Right ventricle myocardium superior (tissue), 1 donor: ENCODE measurements at places on chromosomes 1 and 21.
A peak's percentile ranks its signal among the peaks of the same experiment; 100 is the strongest.

- no peak for DNase-seq
These were observed 200.7 kb downstream of the FGGY start for GRCh38 chr1:59497616-59498015.

GRCh38 chr21:46317710-46318463 is 5.8 kb downstream of the C21orf58 start:
- DNase-seq = peak; percentile 75

- no peak for DNase-seq
These were observed 145.0 kb downstream of the PBX1 start for GRCh38 chr1:164703960-164704411.

DNA sequence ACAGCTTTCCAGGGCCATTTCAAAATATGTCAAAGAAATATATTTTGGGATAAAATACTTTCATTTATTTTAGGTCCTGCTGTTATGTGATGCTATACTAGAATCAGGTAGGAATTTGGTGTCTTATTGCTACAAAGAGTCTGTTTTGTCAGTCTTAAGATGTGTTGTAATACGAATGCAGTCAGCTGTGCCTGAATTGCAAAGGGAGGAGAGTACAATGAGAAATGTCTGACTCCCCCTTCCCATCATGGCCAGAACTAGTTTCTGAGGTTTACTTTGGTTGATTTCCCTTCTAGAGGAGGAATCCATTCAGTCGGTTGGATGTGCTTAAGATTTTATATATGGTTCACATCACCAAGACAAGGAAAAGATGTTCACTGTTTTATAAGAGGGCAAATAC is 75.7 kb upstream of the TNFSF18 start:
- DNase-seq = no peak

GRCh38 chr1:78834201-78834741 is 172.3 kb downstream of the ADGRL4 start:
- DNase-seq = no peak

DNA sequence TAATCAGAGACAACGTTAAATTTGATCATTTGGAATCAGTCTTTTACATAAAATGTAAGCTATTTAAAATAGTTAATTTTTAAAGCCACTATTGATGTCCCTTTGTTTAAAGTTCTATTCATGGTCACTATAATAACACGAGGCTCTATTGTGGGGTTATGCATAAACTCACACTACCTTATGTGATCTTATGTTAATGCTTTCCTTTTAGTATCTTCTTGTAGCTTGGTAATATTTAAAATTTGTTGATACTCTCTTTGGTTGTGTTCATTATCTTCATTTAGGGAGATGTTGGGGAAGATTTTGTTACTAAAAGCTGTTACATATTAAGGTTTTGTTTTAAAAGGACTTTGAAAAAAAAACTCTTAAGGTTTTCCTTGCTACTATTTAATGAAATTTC is 1.2 kb downstream of the B3GALT2 start:
- no peak for DNase-seq

- no peak for DNase-seq
These were observed 129.3 kb upstream of the PLPPR5 start for GRCh38 chr1:99133756-99134500.

DNA sequence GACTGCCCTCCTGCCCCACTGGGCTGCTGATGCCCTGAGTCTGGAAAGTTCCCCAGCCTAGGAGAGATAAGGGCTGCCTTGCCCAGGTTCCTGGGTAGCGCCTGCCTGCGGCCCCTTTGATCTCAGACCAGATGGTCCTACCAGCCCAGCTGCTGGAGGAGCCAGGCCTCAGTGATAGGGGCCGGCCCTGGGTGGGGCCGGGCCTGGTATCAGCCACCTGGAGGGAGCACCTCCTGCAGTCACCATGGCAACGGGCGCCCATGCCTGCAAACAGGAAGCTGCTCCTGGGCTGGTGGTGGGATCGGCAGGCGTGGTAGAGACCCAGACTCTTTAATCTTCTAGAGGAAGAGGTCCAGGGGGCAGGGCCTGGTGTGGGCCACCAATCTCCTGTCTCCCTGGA is 119.7 kb upstream of the WNT4 start:
- DNase-seq = no peak

- DNase-seq = peak; percentile 80
These were observed 610 bp upstream of the HES4 start for GRCh38 chr1:1000357-1001056.

DNA sequence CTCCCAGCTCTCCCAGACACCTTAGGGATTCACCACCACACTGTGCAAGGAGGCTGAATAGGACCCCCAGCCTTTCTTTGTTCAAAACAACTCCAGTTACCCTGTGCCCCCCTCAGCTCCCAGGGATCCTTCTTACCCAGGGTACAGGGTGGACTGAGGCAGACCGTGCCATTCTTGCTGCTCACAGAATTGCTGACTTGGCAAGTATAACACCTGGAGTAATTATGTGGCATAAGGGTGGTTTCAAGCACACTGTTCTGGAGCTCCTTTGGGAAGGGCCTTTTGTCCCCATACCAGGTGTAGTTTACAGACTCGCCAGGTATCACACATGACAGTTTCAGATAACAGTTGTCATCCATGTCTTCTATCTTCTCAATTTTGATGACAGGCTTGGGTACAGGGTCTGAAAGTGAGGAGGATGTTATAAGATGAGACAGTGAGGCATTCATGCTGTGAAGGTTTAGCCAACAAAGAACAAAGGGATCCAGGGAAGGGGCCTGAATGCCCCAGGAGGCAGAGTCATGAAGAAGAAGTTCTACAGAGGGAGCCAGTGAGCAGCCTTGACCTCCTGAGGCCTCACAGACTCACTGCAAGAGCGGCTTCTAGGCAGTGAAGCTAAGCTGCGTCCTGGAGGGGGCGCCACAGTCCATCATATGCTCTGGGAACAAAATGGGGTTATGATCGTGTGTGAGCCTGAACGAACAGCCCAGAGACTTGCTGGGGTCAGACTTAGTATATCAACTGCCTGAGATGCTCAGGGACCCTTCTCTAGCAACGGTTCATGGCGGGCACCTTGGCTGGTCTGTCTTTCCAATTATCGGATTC is 30.3 kb downstream of the CD48 start:
- peak; percentile 83 for DNase-seq

DNA sequence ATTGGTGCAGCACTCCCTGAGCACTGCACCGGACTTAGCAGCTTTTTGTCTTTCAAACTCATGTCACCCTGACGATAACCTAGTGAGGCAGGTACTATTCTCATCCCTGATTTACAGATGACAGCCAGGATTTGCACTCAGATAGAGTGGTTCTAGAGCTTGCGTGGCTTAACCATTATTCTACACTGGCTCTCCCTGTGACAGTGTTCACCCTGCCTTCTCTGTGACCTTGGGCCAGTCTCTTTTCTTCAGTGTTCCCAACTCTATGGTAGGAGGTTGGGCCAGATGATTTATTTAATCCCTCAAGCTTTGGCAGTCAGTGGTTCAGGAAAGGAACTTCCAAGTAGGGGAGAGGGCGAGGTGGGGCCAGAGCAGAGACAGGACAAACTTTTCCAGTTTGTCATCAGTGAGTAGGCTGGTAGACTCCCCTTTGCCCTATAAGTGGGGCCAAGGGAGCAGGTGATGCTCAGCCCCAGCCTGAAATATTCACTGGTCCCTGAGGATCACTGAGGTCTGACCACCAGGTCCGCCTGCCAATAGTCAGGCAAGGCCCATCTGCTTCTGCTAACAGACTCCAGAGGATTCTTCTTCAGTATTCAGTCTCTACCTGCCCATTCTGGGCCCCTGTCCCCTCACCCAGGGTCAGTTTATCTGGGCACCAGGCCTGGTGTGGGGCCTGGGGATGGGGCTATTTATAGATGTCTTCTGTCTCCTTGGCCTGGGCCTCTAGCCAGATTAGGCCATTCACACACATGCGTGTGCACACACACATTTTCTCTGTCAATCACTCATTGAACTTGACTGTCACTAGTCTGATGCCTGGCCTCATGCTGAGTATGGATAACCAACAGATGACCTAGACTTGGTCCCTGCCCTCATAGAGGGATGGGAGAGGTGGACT is 8.8 kb upstream of the FABP3 start:
- DNase-seq = peak; percentile 76

- no peak for DNase-seq
These were observed 36.6 kb downstream of the GPR3 start for GRCh38 chr1:27429029-27429425.

DNA sequence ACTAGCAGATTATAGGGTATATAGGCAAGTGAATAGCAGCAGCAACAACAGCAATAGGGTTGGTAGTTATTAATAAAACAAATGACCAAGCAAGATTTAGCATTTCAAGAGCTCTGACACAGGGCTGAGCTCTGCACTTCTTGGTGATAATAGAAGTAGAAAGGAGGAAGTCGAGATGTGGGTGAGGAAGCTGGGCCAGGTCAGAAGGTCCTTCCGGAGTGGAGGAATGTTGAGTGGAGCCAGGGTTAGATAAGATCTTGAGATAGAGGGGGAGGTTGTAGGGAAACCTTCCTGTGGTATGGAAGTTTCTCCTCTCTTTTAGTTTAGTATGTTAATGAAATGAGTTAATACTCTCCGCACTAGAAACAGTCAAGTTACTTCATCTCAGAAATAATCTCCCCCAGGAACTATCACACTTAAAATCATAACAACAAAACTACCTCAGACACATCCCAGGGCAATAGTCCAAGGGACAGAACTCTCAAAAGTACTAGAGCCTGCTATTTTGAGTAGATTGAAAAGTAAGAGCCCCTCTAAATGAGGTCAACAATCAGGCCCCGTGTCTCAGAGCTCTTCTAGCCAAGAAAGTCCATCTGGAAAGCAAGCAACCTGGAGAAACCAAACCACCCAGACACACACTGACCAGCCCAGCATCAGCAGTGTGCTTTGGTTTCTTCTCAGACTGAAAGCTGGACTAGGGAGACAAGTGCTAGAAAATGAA is 45.4 kb upstream of the ATP1B1 start:
- DNase-seq = no peak

- peak; percentile 74 for DNase-seq
These were observed 1.2 kb downstream of the ITPKB start for GRCh38 chr1:226737819-226738420.

GRCh38 chr21:41626021-41626420 is 118.1 kb upstream of the TMPRSS2 start:
- no peak for DNase-seq

DNA sequence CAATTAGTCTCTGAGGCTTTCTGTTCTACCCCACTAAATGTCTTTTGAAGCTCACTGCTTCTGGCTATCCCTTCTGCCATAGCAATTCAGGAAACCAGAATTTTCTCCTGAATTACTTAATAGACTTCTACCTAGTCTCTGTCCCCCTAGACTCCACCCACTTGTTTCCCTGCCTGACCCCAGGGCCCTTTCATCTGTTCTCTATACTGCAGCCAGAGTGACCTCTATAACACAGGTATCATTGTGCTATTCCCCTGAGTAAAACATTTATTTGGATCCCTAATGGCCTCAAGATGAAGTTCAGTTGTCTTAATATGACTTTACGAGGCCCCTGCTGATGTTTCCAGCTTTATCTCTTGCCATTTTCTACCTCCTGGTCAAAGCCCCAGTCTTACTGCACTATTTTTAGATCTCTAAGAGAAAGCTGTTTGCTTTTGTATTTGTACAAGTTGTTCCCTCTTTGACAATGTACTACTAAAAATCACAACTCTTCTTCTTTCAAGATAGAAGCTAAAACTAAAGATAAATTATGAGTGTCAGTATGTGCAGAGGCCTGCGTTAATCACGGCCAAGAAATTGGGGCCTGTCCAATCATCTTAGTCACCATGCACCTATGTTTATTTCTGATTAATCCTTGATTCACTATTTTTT is 54.5 kb downstream of the ATP1B1 start:
- no peak for DNase-seq

- DNase-seq = no peak
These were observed 199.8 kb downstream of the SEC16B start for GRCh38 chr1:177770096-177770495.

DNA sequence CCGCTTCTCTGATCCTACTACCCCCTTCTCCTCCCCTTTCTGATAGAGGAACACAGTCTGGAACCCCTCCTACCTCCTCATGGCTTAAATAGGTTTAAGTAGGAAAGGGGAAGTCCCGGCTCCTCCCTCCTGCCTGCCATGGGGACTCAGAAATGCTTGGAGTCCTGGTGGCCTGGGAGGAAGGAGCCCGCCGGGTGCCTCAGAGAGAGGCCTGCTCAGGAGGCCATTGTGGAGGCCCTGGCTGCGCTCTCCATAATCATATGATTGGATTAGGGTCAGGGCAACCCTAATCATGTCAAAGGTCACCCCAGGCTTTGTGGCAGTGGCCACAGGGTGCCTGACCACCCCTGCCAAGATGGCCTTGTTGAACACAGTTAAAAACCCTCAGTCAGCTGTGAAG is 29.0 kb downstream of the WNT3A start:
- DNase-seq = no peak

GRCh38 chr1:27366411-27367159 is at the start of gene MAP3K6:
Gene MAP3K6, minus strand, starts transcription at chr1:27366961. Its CDS starts 364 bp downstream, at chr1:27366597.
- DNase-seq = peak; percentile 97

GRCh38 chr21:14817311-14817710 is 247.5 kb downstream of the NRIP1 start:
- no peak for DNase-seq

- no peak for DNase-seq
These were observed 44.5 kb downstream of the DDR2 start for GRCh38 chr1:162676750-162677149.

DNA sequence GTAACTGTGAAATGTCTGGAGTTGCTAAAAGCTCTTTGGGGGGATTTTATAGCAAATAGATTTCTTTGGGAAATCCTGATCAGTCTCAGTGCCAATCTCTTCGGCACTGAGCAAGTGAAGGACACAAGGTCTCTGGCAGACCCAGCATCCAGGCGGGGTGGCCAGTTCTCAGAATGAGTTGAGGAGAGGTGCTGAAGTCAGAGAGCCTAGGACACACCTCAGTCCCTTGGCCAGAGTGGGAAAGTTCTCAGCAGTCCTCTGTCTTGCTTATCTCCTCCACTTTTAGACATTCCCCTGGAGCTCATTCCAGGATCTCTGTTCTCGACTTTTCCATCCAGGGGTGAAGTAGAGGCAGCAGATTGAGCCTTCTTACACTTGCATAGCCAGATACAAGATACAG is 6.7 kb downstream of the HLX start:
- no peak for DNase-seq

GRCh38 chr1:56666112-56666608 is 21.0 kb downstream of the PRKAA2 start:
- no peak for DNase-seq

DNA sequence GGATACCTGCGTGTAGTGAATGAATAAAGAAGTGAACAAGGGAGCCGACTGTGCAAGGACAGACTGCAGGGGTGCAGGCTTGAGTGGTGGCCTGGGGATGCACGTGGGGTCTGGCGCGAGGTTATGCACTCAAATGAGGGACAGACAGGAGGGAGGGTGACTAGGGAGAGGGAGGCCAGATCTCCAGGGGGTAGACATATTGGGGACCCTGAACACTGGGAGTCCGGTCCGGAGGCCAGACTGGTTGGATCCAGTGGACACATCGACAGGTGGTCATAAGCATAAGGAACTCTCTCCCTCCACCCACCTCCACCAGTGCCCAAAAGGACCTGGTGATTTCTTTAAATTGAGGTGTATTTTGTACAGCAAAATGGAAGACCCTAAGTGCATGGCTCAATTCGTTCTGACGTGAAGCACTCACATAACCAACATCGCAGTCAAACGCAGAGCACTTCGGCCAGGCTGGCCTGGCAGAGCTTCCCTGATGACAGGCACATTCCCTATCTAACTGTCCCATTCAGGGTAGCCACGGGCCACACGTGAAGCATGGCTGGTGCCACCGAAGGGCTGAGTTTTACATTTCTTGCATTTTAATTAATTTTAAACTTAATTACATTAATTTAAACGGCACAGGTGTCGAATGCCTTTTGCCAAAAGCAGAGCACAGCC is 14.0 kb downstream of the WNT3A start:
- DNase-seq = no peak
